ENCODE measurements at places on chromosomes 5 and 9.

DNA sequence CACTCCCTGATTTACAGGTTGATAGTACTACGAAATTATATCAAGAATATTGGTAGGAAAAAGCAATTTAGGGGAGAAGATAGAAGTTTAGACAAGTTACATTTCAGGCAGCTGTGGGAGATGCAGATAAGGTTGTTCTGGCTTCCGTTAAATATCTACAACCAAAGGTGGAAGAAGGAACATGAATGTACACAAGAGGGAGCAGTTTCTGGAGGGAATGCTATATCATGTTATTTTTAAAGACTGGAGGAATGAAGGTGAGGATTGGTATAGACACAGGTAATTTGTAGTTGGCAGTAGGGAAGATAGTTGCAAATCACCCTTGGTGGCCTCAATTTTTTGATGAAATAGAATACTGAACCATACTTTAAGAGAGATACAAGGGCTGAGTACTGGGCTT is 187.3 kb upstream of the NMUR2 start:
- DNase-seq: no peak

- DNase-seq: no peak
Observed at GRCh38 chr5:148846930-148847329, 20.5 kb downstream of the ADRB2 start.

- no peak for DNase-seq
Observed at GRCh38 chr9:81539317-81539716, 150.0 kb downstream of the TLE1 start.

DNA sequence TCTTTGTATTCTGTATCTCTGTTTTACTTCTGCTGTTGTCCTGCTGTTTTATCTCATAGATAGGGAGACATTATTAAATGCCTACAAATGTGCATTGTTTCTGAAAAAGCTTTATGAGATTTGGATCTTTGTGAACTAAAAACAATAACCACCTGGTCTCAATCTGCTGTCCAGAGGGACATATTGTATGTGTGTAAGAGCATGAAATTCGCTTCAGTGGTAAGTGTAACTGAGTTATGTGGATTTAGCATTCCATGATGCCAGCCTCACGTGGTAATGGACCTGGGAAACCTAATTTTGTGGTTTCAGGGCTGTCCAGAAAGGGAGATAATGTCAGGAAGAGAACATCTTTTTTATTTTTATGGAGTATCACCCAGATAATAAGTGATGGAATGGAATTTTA is 119.3 kb downstream of the GDNF start:
- DNase-seq: no peak

GRCh38 chr9:123401879-123402513 is 46.0 kb downstream of the CRB2 start:
- peak; percentile 22 for DNase-seq

- DNase-seq: no peak
Observed at GRCh38 chr5:140497897-140498296, 49.6 kb upstream of the EIF4EBP3 start.

Measured in inflammatory macrophage treated with lipopolysaccharide for 1 hour (primary cell).